ENCODE measurements at places on chromosomes 11 and 22. TPM values are rescaled to one million over a fixed set of nuclear protein-coding genes. Genes with fewer than 3 reads are reported as not detected.

Gene VSIG10L2
- total RNA-seq: not detected

GRCh38 chr11:106551744-106552673, 466.3 kb downstream of the GUCY1A2 start:
- no peak for DNase-seq

DNA sequence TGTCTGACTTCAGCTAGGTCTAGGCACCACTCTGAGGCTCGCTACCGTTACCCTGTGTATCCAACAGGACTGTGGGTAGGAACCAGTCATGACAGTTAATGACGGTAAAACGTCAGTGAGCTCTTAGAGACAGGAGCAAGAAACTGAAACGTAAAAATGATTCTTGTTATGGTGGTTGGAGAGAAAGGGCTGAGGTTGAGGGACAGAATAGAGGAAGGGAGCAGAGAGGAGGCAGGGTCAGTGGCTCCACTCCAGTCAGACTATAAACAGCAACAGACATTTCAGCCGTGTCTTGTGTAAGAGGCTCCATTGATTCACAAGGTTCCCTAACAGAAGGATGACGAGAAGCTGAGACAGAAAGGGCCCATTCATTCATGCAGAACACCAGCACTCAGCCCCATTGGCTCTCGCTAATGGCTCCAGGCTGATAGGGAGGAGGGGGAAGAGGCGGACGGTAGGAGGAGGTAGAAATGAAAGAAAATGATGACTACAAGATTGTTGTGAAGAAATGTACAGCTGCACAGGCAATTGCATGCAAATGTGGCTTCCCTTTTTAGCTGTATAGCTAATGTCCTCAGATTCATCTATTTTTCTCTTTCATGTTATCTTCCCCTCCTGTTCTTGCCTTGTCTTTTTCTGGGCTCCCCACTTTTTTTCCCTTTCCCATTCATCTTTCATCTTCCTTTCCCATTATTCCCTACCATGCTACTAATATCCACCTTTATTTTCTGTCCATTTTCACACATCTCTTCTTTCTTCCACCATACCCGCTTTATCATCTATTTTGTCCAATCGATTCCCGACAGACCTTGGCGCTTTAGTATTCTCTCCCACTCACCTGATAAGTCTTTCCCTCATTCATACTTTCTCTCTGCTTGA, 34.3 kb downstream of the ETS1 start:
- no peak for DNase-seq

Gene OR52E8
- not detected for total RNA-seq

DNA sequence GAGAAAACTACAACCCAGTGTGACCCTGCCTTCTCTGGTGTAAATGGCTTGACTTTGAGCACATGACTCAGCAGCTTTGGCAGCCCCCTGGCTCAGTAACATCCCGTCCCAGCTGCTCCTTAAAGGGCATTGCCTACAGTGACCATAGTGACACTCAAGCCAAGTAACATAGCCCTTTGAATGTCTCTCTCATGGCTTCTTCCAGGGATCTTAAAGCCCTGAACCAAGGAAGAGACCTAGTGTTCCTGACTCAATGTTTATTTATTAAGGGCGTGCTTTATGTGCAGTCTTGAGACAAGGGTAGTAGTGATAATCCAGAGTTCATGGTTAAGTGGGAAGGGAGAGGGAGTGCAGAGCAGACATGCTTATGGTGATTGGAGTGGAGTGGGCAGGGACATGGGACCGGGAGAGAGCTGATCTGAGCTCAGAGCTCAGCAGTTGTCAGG, 125.7 kb downstream of the PARVA start:
- no peak for DNase-seq

Gene LRRC56
- total RNA-seq: 7.6 TPM

DNA sequence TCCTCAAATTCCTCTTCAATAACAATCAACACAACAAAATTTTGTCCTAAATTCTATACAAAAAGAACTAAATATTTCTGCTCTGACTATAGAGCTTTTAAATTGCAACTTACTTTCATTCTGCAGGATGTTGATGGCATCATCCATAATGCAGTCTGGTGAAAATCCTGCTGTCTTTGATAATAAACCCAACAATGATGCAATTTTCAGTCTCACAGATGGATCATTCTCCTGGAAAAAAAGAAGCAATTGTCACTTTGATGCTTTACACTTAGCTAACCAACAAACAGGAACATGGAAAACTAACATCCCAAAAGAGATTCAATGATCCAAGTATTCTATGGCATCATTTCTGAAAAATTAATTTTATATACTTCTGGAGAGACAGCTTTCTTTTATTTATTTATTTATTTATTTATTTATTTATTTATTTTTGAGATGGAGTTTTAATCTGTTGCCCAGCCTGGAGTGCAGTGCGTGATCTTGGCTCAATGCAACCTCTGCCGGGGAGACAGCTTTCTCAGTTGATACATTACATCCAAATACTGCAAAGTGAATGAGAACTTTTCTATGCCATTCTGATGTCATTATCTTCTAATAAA, 13.0 kb downstream of the INTS4 start:
- DNase-seq: no peak

Gene IFITM10
- 9.2 TPM for total RNA-seq

Gene OR51I1
- total RNA-seq: 0.41 TPM

Gene NPAS4
- total RNA-seq: not detected

DNA sequence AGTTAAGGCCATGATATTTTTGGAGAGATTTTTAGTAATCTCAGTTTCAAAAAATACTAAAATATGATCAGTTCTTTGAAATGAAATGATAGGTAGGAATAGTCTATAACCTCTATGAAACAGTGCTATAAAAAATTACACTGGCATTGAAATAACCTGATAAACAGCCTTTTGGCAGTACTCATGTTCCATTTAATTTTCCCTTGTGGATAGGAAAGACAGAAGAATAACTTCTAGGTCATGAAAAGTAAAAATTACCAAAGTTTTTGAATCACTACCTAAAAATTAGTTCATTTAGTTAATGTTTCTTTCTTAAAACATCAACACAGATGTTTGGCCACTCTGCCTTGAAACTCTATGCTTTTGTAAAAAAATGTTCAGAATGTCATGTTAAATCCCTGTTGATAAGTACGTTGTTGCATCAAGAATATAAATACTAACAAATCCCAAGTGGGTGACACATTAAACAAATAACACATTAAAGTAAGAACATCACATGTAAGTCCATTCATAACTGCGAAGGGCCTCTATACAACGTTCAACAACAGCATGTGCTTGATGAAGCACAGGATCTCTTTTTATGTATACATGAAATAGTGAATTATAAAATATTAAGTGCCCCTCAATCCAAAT, 290.2 kb downstream of the SWAP70 start:
- DNase-seq: no peak

DNA sequence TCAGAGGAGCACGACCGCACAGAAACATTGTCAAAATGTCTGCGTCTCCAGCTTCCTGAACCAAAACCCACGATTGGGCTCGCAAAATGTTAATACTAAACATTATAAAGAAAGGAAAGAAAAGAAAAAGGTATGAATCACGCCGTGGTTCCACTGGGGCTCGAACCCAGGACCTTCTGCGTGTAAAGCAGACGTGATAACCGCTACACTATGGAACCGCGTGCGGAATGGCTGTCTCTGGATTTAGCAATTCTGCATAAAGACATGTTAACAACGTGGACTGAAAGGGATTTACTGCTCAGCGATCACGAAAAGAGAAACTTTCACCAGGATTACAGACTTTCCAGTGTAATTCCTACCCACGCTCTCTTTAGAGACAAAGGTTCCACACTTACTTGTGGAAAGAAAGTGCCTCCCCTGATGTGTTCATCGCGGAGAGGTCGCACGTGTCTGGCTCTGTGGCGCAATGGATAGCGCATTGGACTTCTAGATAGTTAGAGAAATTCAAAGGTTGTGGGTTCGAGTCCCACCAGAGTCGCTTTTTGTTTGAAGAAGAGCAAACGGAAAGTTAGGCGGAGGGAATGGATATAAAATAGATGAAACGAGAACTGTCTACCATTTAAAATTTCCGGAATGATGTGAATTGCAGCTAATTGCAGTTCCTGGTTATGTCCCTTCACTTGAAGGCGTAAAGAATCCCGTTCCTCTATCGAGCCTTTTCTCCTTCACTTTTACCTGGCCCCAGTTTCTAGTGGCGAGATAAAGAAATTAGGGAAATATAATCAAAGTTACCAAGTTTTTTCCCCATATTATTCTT, 39.7 kb downstream of the OR4D9 start:
- DNase-seq: peak; percentile 75

Gene ART1
- total RNA-seq: 1.0 TPM

Gene KRTAP5-1
- not detected for total RNA-seq

- no peak for DNase-seq
Measured at GRCh38 chr11:8759634-8760033, 77.0 kb downstream of the RPL27A start.

- no peak for DNase-seq
Measured at GRCh38 chr11:4839851-4840549, 9.0 kb downstream of the OR51S1 start.

- no peak for DNase-seq
Measured at GRCh38 chr11:44562845-44563460, 2.5 kb upstream of the CD82 start.

DNA sequence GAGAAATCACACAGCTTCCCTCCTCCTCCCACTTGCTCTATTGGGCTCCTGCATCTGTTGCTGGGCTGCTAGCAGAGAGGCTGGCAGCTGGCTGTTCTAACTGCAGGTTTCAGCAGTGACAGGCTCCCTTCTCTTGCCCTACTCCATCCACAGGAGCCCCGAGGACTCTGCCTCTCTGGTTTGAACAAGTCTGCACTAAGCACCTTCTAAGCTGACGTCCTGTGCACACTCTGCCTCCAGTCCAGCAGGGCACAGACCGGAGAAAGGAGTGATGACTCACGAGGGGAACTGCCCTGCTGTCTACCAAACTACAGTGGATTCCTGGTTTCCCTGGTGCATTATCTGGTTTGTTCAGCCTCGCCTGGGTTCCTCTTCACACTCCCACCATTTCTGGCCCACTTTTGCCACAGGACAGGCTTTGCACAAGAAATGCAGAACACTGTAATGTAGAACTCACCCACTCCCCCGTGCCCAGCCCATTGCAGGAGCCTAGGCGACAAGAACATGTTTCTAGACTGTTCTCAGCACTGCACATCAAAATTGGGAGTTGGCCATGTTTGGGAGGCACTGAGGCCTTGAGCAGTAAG, 26.0 kb downstream of the IL10RA start:
- peak; percentile 72 for DNase-seq

Gene SCGB2A2
- total RNA-seq: not detected

- no peak for DNase-seq
Measured at GRCh38 chr11:131598305-131598704, 227.9 kb downstream of the NTM start.

All from lower lobe of right lung (tissue), 2 donors.